CD4-positive, alpha-beta T cell treated with Interleukin-4 for 1 hour (primary cell): ENCODE measurements at places on chromosomes 3 and 15.
A peak's percentile ranks its signal among the peaks of the same experiment; 100 is the strongest.

DNA sequence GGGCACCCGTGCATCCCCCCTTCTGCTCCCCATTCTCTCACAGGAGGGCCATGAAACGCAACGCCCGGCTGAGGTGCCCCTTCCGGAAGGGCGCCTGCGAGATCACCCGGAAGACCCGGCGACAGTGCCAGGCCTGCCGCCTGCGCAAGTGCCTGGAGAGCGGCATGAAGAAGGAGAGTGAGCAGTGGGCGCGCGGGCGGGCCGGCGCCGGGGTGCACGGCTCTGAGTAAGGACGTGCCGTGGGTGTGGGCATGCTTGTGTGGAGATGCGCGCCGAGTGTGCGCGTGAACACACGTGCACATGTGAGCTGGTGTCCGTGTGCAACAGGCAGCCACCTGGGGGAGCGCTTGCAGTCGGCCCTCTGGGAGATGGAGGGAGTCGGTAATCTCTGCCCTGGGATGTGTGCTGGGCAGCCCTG lies 28.1 kb downstream of the NR1I2 start:
- peak; percentile 54 for DNase-seq

DNA sequence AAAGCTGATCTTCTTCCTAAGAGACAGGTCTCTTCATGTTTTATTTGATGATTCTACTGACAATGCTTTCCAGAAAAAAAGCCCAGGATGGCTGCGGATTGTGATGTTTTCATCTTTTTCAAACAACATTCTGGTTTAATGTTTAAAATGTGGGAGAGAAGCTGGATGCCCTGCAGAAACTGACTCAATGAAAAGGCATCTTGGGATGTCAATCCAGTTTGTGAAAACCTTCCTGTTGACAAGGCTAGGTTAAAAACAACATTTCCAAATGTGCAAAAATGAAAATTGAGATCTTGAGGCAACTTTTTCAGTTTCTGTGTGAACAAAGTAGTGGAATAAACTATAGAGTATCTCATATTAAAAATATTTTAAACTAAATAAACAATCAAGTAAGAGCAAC lies 156.0 kb upstream of the MRPL3 start:
- no peak for DNase-seq

GRCh38 chr3:127680798-127681221 lies 8.1 kb downstream of the ABTB1 start:
- DNase-seq = no peak

GRCh38 chr3:13748276-13748879 lies 131.5 kb downstream of the WNT7A start:
- no peak for DNase-seq

- no peak for DNase-seq
Measured at GRCh38 chr3:187567661-187568121, 102.5 kb downstream of the SST start.

- DNase-seq = no peak
Measured at GRCh38 chr3:7562892-7563291, 702.0 kb downstream of the GRM7 start.

DNA sequence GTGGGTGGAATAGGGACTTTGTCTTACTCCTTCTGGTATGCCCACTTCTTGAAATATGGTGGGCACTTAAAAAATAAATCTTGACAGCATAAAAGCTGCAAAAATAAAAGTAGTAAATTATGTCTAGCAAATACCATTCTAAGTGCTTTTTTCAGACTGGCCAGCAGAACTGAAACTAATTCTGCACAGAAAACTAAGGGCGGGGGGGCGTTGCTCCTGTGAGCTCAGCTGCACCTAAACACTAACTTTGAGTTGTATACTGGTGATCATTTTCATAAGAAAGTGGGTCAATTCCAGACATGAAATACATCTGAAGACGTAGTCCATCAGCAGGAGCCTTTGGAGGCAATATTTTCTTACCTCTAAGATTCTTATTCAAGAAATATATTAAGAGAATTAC lies 114.8 kb downstream of the WDR76 start:
- no peak for DNase-seq

GRCh38 chr3:16239780-16240179 lies 25.0 kb downstream of the DPH3 start:
- no peak for DNase-seq

DNA sequence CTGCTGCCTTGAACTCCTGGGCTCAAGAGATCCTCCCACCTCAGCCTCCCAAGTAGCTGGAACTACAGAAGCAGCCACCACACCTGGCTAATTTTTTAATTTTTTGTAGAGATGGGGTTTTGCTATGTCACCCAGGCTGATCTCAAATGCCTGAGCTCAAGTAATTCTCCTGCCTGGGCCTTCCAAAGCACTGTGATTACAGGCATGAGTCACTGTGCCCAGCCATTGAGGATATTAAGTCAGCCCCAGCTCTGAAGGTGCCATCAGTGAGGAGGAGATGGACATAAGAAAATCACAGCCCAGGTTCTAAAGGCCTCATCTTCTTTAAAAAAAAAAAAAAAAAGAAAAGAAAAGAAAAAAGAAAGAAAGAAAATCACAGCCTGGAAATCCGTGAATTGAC lies 26.6 kb upstream of the PSTPIP1 start:
- no peak for DNase-seq

DNA sequence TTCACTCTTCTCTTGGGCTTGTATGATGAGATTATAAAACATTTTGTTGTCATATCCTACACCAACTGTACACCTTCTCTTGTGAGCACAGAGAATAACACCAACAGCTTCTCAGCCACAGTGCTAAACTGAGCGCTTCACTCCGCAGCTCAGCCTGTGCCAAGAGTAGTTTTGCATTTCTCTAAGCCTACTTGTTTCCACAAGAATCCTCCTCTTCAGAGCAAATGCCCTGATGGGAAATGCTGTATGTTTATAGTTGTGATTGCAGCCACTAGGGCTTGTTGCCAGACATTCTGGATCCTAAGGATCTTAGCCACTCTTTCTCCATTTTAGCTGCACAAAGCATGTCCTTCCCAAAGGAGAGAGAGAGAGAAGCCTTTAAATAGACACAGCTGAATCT lies 138.8 kb upstream of the PLXND1 start:
- no peak for DNase-seq

DNA sequence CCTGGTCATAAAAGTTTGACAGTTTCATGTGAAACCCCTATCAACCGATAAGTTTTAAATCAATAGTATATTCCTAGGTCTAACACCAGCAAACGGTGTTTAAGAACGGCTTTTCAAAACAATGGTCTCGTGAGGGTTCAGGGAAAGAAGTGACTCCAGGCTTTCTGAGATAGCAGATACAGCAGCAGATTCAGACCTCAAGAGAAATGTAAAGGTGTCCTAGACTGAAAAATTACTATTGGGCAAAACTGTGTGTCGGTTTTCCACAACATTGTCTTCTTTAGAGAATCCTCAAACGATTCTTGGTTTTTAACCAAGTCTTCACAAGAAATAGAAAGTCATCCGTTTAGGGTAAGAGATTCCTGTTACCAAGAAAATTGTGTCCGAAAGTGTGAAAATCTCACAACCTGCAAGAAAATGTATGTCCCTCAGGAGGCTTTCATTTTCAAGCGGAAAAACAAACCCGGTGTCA lies 1.2 kb downstream of the SETD2 start:
- no peak for DNase-seq

- DNase-seq = no peak
Measured at GRCh38 chr3:55066551-55067047, 138.7 kb upstream of the LRTM1 start.

DNA sequence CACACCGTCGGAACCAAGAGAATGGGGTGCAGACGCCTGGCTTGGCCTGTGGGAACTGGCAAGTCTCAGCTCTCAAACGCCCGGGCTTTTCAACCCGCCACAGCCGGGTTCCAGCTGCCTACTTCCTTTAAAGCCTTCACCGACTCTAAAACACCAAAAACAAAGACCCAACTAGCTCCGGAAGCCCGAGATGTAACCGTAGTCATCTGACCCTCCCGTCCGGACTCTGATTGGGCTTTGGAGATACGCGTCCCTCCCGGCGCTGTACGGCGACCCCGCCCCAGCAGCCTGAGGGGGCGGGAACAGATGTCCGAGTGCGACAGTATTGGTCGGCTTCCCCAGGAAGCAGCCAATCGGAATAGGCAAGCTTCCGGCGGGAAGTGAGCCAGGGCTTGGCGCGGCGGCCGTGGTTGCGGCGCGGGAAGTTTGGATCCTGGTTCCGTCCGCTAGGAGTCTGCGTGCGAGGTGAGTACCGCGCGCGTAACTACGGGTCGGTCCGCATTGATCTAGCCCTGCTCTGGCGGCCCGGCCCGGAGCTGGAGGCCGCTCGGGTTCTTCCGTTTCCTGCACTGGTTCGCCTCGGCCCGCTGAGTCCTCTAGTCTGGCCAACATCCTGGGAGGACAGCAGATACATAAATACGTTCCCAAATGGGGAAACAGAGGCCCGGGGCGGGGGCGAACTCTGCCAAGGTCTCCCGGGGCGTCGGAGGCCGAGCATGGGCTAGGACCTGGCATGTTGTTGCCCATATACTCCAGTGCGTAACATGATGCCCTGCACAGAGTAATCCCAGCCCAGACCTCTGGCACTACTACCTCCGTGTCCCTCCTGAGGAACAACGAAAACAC lies at the start of gene BLM:
BLM (plus strand) TSS at position 371 of the 846 bp plus-strand sequence. CDS start 30,047 bp downstream, outside the sequence.
- DNase-seq = peak; percentile 97

DNA sequence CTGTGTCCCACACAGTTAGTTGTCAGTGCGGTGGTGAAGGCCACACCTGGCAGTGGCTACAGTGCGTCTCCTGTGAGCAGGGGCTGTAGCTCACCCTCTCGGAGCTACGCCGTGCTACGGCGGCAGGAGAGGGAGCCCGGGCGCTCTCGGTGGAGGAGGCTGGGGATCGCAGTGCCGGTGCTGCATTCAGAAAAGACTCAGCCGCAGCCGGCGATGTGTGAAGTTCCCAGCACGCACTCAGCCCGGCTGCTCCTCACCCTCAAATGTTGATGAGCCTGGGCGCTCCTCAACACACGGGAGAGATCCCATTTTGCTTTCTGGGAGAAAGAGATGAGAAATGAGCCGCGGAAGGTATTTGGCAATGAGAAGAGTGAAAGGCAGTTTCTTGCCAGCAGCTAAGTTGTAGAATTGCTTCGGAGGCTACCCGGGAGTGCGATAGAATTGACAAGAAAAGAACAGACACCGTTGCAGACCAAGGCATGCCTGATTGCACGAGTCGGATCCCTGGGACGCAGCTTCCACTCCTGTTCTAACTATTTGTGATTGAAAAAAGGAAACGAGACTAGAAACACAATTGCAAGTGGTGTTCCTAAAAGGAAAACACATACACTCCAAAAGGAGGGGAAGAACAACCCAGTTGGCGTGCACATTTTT lies at the start of gene UNC13C:
UNC13C (plus strand) TSS at position 189 of the 654 bp plus-strand sequence. CDS start 34,463 bp downstream, outside the sequence.
- no peak for DNase-seq

DNA sequence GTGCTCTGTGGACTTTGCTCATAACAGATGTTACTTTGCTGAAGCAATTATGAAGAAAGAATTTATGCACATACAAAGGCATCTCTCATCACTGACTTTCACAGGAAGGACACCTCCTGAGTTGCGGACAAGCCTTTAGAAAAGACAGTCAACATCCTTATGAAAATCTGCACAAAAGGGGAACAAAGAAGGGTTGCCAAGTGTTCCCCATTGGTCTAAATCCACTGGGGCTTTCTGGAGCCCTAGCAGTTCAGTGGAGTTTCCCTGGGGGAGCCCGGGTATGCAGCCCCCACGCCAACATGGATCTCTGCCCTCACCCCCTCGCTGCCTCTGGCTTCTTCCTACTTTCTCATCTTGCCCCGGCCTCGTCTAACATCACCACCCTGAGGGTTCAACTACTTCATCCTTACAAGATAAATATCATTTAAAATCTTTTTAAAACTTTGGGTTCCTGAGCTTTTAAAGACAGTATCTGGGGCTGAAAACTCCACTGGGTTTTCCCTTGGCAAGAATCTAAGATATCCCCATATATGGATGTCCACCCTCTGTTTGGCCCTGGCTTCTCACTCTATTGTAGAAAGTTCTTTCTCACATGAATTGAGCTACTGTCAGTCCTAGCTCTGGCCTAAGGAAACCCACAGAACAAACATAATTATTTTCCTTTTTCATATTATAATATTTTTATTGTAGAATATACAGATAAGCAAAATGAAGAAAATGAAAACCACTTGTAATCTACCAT lies 207.9 kb upstream of the RGMA start:
- no peak for DNase-seq

GRCh38 chr15:92040350-92040749 lies 186.8 kb downstream of the SLCO3A1 start:
- no peak for DNase-seq

- peak; percentile 85 for DNase-seq
Measured at GRCh38 chr3:190617185-190617584, 103.3 kb downstream of the IL1RAP start.

DNA sequence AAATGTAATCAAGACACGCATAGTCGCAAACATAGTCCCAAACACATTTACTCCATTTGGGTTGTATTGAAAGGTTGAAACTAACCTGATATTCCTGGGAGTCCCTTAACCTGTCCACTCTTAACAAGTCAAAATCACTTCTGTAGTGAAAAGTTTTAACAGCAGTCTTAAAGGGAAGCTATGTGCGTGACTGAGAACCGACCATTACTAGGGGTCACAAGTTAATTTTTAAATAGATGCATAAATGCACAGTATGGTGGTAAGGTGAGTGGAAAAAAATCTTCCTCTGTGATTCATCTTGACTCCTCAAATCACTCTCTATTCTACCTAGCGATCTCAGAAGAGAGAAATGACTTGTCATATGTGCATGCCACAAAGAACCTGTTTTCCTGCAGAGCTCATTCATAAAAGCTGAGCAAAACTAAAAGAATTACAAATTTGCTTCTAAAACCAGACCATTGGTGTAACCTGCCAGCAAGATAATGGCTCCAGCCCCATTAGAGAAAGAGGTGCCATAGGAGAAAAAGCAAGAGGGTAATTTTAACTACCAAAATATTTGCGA lies 4.8 kb downstream of the GPR15 start:
- no peak for DNase-seq

DNA sequence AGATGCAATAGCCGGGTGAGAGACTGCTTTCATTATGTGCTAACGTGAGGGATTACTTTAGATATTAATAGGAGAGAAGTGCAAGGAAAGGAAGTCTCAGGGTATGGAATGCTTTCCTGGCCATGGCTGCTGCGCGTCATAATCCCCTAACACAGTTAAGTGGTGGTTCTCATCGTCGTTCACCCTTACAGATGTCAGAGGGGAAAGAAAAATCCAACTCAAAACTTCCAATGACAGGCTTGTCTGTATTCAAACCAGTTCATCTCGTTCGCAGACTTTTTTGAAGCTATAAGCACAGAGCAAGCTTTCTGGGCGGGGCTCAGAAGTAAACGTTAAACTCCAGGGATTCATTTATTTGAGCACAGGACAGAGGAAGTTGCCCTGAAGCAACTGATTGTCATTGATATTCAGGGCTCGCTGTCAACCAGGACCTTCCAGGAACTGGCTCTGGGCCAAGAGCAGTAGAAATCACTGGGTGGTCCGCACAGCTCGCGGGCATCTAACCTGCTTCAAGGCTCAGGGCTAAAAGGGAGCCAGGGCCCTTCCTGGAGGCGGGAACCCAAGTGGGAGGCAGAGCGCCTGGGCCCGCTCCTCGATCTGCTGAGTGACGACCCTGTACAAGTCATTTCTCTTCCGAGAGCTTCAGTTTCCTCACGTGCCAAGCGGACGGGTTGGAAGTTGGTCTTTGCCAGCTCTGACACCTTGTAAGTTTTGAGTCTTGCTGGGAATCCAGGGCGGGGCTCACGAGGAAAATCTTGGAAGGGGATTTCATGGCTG lies 1.1 kb upstream of the LPP start:
- no peak for DNase-seq
